NCI-H446 (cell line): ENCODE measurements at places on chromosomes 11 and 22.

DNA sequence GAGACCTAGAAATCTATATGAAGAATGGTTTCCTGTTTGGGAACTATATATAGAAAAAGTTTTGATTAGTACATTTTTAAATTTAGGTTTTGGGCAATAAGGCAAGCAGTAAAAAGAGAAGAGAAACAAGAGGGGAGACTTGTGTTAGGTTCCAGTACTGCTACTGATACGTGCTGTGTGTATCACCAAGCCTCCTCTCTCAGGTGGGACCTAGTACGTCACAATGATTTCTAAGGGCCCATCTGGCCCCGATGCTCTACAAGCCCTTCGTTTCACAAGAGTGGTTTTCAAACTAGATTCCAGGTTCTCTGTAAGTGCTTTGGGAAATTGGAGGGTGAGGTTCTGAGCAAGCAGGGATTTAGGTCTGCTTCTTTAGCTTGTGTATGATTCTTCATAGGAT is 39.2 kb downstream of the USP35 start:
- DNase-seq, result no peak

DNA sequence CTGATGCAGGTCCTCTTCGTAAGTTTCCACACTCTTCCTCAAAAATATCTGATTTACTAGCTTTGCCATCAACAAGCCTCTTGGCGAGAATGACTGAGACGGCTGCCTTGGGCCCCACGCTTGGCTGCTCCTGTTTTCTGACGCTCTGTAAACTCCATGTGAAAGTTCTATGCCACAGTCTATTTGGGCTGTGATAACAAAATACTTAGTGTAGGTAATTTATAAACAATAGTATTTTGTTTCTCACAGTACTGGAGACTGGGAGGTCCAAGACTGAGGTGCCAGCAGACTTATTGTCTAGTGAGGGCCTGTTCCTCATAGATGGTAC is 123.2 kb upstream of the SORL1-AS1 start:
- no peak for DNase-seq

- DNase-seq, result no peak
Observed at GRCh38 chr11:15471048-15471894, 356.5 kb downstream of the INSC start.

DNA sequence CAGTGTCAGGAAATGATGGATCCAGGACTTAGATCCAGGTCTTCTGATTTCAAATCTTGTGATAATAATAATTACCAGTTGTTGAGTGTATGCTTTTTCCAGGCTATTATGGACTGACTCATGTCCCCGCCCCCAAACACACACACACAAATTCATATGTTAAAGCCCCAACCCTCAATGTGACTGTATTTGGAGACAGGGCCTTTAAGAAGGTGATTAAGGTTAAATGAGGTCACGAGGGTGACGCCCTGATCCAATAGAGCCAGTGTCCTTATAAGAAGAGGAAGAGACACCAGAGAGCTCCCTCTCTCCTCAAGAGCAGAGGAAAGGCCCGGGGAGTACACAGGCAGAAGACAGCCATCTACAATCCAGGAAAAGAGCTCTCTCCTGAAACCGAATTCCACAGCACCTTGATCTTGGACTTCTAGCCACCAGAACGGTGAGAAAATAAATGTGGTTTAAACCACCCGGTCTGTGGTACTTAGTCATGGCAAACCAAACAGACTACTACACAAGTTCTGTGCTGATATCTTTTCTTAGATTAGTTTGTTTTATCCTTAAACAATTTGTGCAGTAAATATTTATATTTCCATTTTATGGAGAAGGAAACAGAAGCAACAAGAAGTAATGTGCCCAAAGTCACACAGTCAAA is 8.2 kb downstream of the TMPRSS5 start:
- no peak for DNase-seq

DNA sequence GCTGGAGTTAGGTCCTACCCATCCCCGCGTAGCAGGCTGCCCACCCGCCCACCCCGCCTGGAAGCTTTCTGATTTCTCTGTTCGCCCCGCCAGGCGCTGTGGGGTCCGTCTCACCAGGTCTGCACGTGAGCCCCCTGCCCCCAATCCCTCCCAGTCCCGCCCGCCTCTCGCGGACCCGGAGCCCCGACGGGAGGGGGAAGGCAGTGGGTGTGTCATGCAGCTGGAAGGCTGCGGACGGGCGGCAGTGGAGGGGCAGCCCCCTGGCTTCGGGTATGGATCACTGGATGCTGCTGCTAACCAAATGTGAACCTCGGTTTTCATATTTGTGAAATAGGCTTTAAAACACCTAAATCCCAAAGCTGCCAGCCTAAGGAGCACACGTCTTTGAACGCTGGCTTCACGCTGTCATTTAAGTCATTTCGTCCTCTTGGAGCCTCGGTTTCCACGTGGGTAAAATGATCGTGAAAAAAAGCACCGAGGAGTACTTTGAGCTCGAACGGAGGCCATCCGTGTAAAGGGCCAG is 568 bp upstream of the BIK start:
- DNase-seq, result no peak

DNA sequence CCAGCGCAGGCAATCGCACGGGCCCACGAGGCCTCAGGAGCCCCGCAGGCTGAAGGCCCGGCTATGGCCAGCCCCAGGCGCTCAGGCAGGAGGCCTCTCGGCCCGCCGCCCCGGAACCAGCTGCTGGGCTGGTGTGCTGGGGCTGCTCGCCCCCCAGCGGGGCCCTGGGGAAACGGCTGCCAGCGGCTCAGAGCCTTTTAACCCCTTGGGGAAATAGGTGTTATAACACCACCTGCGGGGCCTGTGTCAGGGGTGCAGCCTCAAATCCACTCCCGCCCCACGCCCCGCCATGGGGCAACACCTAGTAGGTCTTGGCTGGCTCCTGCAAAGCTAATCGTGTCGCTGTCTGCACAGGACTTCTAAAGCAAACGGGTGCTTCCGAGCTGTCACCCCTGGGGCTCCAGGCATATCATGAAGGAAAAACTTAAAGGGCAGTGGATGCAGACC is 237.4 kb downstream of the TTC28 start:
- DNase-seq, result peak; percentile 69

- DNase-seq, result no peak
Observed at GRCh38 chr11:104892723-104893511, 5.3 kb downstream of the CASP12 start.

DNA sequence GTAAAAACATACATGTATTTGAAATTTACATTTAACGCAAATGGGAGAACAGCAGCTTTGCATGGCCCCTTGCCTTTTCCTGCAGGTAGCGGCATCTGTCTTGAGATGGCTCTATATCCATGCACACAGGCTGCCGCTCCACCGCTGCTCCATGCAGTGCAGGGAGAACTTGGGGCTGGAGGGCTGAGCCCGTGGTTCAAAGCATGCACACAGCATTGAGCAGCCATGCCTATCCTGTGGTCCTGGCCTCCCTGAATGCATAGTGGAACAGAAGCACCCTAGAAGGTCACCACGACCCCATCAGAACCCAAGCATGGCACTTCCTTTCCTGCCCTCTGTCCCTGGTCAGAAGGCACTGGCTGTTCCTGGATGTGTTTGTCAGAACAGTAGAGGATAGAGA is 35.0 kb upstream of the TP53I11 start:
- DNase-seq, result no peak

DNA sequence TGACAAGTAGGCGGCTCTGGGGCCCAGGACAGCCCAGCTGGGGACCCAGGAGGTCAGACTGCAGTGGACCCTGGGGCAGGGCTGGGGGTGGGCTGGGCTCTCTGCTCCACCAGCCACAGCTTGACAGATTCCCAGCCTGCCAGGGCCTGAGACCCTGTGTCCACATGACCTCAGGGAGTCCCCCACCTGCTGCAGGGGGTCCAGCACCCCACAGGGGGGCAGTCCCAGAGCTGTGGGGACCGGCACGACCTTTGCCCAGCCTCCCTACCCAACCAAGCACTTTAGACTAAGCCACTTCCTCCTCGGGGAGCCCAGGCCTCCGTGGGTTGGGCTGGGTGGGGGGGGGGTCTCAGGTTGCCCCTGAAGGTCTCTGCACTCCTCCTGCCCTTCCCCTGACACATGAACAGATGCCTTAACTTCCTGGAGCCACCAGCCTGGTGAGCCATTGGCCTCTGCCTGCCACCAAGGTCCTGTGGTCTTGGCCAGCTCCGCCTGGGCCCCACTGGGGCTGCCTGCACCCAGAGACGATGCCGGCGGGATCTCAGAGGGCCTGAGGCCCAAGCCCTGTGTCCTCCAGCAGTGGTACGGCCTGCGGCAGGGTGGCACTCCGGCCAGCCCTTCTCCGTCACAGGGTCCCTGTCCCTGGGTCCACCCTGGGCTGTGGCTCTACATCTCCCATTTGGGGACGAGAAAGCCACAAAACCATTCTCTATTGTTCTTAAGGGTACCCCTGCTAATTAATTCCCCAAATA is 3.4 kb downstream of the CCDC188 start:
- no peak for DNase-seq

DNA sequence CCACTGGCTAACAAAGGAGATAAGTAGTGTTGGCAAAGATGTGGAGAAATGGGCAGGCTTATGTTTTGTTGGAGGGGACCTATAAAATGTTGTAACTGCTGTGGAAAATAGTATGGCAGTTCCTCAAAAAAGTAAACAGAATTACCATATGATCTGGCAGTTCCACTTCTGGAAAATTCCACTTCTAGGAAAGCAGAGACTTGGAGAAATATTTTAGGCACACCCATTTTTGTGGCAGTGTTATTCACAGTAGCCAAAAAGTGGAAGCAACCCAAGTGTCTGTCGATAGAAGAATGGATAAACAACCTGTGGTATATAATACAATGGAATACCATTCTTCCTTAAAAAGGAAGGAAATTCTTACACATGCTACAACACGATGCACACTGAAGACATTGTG is 57.0 kb upstream of the ADORA2A start:
- DNase-seq, result no peak
